ENCODE measurements at places on chromosomes 4 and X. TPM values are rescaled to one million over a fixed set of nuclear protein-coding genes. Genes with fewer than 3 reads are reported as not detected.

The SPARCL1 gene
- 3.3 TPM for total RNA-seq

DNA sequence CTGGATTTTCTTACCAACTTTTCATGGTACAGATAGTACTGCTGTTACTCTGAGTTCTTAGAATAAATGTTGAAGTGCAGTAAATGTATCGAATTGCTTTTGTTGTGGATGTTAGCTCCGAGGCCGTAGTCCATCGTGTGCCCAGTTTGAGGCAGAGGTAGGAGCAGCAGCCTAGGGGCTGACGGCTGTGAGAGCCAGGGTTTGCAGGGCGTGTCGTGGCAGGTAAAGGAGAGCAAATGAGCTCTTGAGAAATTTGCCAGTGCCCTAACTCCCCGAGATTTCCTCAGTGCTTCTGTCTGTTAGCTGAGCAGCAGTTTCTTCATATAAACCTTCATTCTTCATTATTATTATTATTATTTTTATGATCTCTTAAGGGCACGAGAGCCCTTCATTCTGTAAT is 21.6 kb downstream of the PRIMPOL start:
- no peak for DNase-seq

DNA sequence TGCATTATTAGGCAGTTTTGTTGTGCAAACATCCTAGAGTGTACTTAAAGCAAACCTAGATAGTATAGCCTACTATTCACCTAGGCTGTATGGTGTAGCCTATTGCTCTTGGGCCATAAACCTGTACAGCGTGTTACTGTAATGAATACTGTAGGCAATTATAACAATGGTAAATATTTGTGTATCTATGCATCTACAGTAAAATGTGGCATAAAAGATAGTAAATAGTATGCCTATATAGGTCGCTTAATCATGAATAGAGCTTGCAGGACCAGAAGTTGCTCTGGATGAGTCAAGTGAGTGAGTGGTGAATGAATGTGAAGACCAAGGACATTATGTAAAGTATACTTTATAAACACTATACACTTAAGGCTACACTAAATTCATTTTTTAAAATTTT is 16.6 kb downstream of the USO1 start:
- no peak for DNase-seq

GRCh38 chr4:86957215-86957614 is 22.4 kb downstream of the AFF1 start:
- no peak for DNase-seq

The SLC10A4 gene
- total RNA-seq, result 0.28 TPM

DNA sequence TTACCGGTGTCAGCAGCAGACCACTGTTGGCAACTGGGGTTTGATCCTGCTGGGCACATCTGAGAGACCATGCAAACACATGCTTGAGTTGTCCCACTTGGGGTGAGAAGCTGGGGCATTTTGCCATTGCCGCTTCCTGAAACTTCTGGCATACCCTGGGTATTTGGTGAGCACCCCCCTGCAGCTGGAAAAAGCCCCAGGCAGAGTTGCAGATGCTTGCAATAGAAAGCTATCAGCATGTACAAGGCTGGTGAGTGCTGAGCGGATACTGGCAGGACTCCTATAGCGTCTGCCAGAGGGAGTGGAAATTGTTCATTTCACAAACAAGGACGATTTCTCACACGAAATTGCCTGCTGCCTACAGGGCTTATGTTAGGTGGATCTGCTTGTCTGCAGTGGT is 32.3 kb downstream of the SUPT20HL1 start:
- no peak for DNase-seq

DNA sequence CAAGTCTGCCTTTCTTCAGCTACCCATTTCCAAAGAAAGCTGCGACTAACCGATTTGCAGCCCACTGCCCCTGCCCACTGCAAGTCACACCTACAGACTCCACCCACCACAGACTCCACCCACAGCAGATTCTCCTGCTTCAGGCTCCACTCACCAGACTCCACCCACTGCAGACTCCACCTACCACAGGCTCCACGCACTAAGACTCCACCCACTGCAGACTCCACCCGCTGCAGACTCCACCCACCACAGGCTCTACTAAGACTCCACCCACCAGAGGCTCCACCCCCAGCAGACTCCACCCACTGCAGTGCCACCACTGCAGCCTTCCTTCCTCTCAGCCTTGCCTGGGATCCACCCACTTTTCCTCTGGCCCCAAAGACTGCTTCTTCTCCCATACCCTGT is 41.3 kb downstream of the ABLIM2 start:
- DNase-seq, result no peak

The TRIML2 gene
- 13.4 TPM for total RNA-seq

DNA sequence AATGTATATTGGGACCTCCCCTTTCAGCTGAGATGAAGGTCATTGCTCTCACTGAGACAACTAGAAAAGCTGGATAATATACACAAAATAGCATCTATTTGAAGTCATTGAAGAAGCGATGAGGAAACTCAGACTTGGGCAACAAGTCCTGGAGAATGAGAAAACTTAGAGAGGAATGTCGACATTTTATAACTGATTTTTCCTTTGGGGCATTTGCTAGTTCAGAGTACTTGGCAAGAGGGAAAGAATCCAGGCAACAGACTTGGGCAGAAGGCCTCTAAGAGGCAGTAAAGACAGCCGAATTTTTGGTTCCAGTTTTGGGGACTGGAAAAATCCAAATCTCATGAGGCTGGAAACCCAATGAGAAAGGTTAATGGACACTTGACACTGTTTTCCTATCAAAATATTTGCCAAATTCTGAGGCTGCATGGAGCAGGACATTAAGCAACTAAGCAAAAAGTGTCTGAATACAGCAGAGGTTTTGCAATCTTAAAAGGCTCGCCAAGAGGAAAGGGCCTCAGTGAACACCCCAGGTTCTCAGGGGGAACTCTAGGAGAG is 21.0 kb upstream of the ANXA5 start:
- no peak for DNase-seq
